Amniotic epithelial cell (primary cell): ENCODE measurements at places on chromosomes 1 and 21.

DNA sequence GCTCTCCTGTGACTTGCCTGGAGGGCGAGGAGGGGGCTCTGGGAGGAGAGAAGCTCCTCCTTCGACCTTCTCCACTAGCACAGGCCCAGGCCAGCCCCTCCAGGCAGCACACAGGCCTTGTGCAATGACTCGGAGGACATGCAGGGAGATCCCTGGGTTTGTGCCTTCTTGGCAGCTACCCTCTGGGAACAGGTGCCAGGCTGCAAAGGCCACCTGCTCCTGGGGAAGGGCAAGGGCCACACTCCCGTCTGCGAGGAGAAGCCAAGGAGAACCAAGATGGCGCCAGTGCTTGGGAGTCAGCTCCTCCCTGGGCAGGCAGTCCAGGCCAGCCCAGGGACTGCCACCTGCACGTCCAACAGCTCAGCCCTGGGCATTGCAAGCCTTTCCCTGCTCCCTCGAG lies 15.3 kb downstream of the CASZ1 start:
- DNase-seq, result no peak

DNA sequence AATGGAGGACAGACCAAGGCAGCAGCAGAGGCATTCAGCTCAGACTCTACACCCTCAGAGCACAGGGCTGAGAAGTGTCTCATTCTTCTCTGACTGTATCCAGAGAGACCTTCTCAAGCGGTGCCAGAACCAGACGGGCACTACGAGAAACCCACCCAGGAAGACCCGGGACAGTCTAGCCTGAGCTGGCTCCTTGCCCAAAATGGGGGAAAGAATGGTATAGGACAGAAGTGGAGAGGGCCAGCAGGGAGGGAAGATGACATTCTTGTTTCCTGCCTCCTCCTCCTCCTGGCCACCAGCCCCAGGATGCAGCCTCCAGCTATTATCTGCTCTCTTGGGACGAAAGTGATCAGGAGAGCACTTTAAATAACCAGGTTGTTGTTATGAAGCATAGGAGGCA lies 22.6 kb upstream of the PRELP start:
- DNase-seq, result no peak

GRCh38 chr1:47687631-47688460 lies 250.0 kb downstream of the FOXD2 start:
- no peak for DNase-seq

GRCh38 chr1:10652626-10653025 lies 143.8 kb downstream of the CASZ1 start:
- no peak for DNase-seq

- peak; percentile 92 for DNase-seq
Observed at GRCh38 chr1:58592522-58593134, 15.6 kb upstream of the TACSTD2 start.

GRCh38 chr1:203711251-203712007 lies 53.6 kb upstream of the LAX1 start:
- no peak for DNase-seq
